ENCODE measurements at places on chromosomes 12 and 14. TPM values are rescaled to one million over a fixed set of nuclear protein-coding genes. Genes with fewer than 3 reads are reported as not detected.

DNA sequence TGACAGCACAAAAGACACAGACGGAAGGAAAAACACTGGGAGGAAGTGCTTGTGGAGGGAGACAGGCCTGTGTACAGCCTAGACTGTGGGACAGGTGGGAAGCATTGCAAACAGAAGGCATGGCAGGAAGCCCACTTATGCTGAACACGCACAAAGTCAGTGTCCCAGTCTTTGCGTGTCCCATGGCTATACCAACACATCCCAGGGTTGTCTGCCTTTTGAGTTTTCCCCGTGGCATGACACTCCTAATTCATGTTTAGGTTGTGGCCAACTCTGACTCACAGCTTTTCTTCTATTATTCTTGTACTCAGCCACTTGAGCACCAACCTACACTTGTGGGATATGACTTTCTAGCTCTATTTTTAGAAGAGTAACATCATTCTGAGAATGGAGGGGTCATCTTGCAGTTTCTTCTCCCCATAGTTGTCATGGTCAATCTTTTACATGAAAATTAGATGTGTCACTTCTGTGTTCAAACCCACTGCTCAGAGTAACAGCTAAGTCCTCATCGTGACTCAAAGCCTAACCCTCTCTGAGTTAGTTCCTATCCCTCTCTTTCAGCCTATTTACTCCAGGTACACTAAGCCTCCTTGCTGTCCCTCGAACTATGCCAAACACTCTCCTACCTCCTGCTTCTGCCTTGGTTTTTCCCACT is 27.5 kb upstream of the JPH4 start:
- DNase-seq, result no peak

DNA sequence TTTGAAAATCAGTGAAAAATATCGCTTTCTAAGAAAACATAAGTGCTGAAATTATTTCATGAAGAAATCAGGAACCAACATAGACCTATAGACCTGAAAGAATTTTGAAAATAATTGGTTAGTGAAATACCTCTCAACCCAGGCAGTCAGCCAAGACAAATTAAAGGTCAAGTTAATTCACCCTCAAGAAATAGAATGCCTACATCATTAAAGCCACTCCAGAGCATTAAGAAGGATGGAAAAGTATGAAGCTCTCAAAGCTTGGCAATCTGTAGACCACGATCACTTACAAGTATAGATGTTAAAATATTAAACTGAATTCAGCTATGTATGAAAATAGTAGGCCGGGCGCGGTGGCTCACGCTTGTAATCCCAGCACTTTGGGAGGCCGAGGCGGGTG is 48.3 kb downstream of the SFSWAP start:
- DNase-seq, result no peak

ANP32D gene
- total RNA-seq, result not detected

GRCh38 chr14:69891422-69891821 is 12.2 kb downstream of the SMOC1 start:
- DNase-seq, result no peak

DNA sequence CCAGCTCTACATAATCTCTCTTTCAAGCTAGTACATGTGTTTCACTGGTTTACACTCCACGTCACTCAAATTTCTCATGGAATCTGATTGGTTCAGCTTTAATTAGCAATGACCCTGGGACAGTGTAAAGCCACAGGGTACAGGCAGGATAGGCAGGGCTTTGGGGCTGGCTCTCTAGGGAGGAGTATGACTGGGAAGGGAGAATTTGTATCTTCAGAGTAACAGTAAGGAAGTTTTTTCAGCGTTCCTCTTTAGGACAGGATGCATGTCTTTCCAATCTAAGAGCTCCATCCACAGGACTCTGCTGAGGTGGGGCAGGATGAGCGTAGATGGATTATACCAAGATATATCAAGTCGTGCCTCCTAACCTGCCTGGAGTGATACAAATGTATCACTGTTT is 112.0 kb upstream of the CLEC14A start:
- no peak for DNase-seq

SLCO1B1 gene
- not detected for total RNA-seq

SERPINA9 gene
- total RNA-seq, result 0.40 TPM

All from activated B cell treated with CpG ODN at 0.5 μM for 24 hours (primary cell).